ENCODE measurements at places on chromosomes 5 and 9. TPM values are rescaled to one million over a fixed set of nuclear protein-coding genes. Genes with fewer than 3 reads are reported as not detected.

IL5 gene
- total RNA-seq = not detected

ASPN gene
- not detected for total RNA-seq

SSBP2 gene
- total RNA-seq = 5.9 TPM

SHOC1 gene
- total RNA-seq = not detected

DMRT3 gene
- total RNA-seq = not detected

PCDHAC1 gene
- total RNA-seq = not detected

HRCT1 gene
- 2.0 TPM for total RNA-seq

ARAP3 gene
- 37.1 TPM for total RNA-seq

GLRX gene
- 36.0 TPM for total RNA-seq

SLC6A19 gene
- not detected for total RNA-seq

SLCO6A1 gene
- total RNA-seq = not detected

PAPPA gene
- total RNA-seq = 0.25 TPM

IL13 gene
- total RNA-seq = not detected

PCSK5 gene
- total RNA-seq = 4.9 TPM

KCNV2 gene
- not detected for total RNA-seq

OLFM1 gene
- 4.7 TPM for total RNA-seq

SCGB3A2 gene
- not detected for total RNA-seq

TMEM232 gene
- not detected for total RNA-seq

TRAF2 gene
- total RNA-seq = 17.3 TPM

ORM2 gene
- total RNA-seq = not detected

S1PR3 gene
- total RNA-seq = 25.9 TPM

ALDH7A1 gene
- total RNA-seq = 15.8 TPM

EGFL7 gene
- 1,153 TPM for total RNA-seq

MARVELD2 gene
- total RNA-seq = 2.3 TPM

ANKRD20A1 gene
- total RNA-seq = not detected

NIM1K gene
- not detected for total RNA-seq

ZFP62 gene
- total RNA-seq = 6.7 TPM

RECK gene
- total RNA-seq = 9.1 TPM

C9orf50 gene
- total RNA-seq = 0.47 TPM

PCDHB16 gene
- total RNA-seq = 0.25 TPM

AMBP gene
- not detected for total RNA-seq

WDR31 gene
- total RNA-seq = 0.80 TPM

PCDHGA7 gene
- 0.80 TPM for total RNA-seq

FAM120AOS gene
- 26.4 TPM for total RNA-seq

TRIP13 gene
- total RNA-seq = 61.4 TPM

CLIC3 gene
- not detected for total RNA-seq

SLC36A3 gene
- not detected for total RNA-seq

FOXD4L5 gene
- not detected for total RNA-seq

TRPM3 gene
- 0.05 TPM for total RNA-seq

PCDHB5 gene
- total RNA-seq = 0.47 TPM

MEIKIN gene
- not detected for total RNA-seq

CD180 gene
- not detected for total RNA-seq

SLIT3 gene
- total RNA-seq = under 0.01 TPM

DRD1 gene
- not detected for total RNA-seq

TSSK1B gene
- not detected for total RNA-seq

FOXI1 gene
- total RNA-seq = not detected

ADCY2 gene
- total RNA-seq = not detected

PCDHB13 gene
- total RNA-seq = 0.30 TPM

CARD9 gene
- total RNA-seq = under 0.01 TPM

GRM6 gene
- total RNA-seq = not detected
